ENCODE measurements at places on chromosomes 6 and 20. TPM values are rescaled to one million over a fixed set of nuclear protein-coding genes. Genes with fewer than 3 reads are reported as not detected.

The HSPA12B gene
- 2.9 TPM for total RNA-seq

The BPIFB3 gene
- not detected for total RNA-seq

The IP6K3 gene
- total RNA-seq = 0.46 TPM

- DNase-seq = no peak
These were observed 584.0 kb downstream of the QKI start for GRCh38 chr6:163998496-163998895.

DNA sequence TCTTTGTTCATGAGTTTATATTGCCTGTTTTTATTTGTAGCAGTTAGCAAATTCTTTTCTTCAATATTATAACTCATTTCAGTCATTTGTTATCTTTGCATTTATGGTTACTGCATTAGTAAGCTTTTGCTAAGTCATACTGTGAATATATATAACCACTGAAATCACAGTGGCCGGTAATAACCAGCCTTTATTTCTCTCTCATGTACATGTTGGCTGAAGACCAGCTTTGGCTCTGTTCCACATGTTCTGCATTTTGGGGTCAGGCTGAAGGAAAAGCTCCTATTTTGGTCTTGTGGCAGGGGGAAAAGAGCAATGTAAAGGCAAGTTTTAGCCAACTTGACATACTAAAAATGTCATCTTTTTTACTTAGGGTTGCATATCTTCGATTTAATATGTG, 276.3 kb downstream of the BCKDHB start:
- DNase-seq = no peak

Data from H9 (cell line).